ENCODE measurements at places on chromosomes 1 and 21.

GRCh38 chr1:64308866-64309265 is 105.4 kb downstream of the UBE2U start:
- H3K4me3 ChIP-seq: no peak overlapping the region
- peak overlapping the region; percentile 28 for H3K27ac ChIP-seq
- no peak for DNase-seq
- peaks cover 11% of the 10 kb centered on the region for H3K27me3 ChIP-seq

- no peaks in the 10 kb centered on the region for H3K27me3 ChIP-seq
- peak; percentile 12 for DNase-seq
- H3K27ac ChIP-seq: no peak overlapping the region
- peaks cover 62% of the 10 kb centered on the region for H3K36me3 ChIP-seq
- no peak overlapping the region for H3K4me3 ChIP-seq
- peaks cover 26% of the 10 kb centered on the region for H3K4me1 ChIP-seq
Measured at GRCh38 chr1:93874025-93874651, 4.9 kb downstream of the DNTTIP2 start.

GRCh38 chr1:56200896-56201295 is 378.5 kb downstream of the PLPP3 start:
- peaks cover 4% of the 10 kb centered on the region for H3K27me3 ChIP-seq
- no peak for DNase-seq
- H3K27ac ChIP-seq: no peak overlapping the region
- no peaks in the 10 kb centered on the region for H3K36me3 ChIP-seq

DNA sequence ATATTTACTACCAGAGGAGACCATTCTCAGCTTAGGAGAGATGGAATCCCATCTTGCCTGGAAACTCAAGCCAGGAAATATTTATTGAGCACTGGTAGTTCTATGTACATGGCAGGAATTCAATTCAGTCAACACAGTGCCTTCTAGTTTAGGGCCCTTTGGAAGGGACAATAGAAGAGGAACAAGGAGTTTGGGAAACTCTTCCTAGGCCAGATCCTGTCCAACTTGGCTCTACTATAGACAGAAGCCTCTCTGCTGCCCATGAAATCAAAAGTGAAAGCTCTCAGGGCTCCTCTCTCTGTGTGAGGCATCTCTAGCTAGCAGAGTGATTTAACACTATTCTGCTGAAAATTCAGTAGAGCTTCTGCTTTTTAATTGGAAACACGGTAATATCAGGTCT is 244.6 kb upstream of the MAP1LC3C start:
- H3K4me3 ChIP-seq: no peak overlapping the region
- peaks cover 6% of the 10 kb centered on the region for H3K27me3 ChIP-seq
- H3K4me1 ChIP-seq: no peaks in the 10 kb centered on the region
- no peak overlapping the region for H3K27ac ChIP-seq
- no peak for DNase-seq
- no peaks in the 10 kb centered on the region for H3K36me3 ChIP-seq

GRCh38 chr1:200364091-200364759 is 45.6 kb downstream of the ZNF281 start:
- no peaks in the 10 kb centered on the region for H3K27me3 ChIP-seq
- H3K27ac ChIP-seq: no peak overlapping the region

GRCh38 chr1:198333744-198334143 is 176.9 kb downstream of the NEK7 start:
- no peaks in the 10 kb centered on the region for H3K36me3 ChIP-seq
- no peak for DNase-seq
- H3K4me1 ChIP-seq: no peaks in the 10 kb centered on the region
- H3K4me3 ChIP-seq: no peak overlapping the region

GRCh38 chr1:178533121-178533946 is 20.4 kb downstream of the TEX35 start:
- H3K27ac ChIP-seq: no peak overlapping the region
- peaks cover 30% of the 10 kb centered on the region for H3K4me1 ChIP-seq
- H3K36me3 ChIP-seq: no peaks in the 10 kb centered on the region
- H3K27me3 ChIP-seq: no peaks in the 10 kb centered on the region
- DNase-seq: no peak

DNA sequence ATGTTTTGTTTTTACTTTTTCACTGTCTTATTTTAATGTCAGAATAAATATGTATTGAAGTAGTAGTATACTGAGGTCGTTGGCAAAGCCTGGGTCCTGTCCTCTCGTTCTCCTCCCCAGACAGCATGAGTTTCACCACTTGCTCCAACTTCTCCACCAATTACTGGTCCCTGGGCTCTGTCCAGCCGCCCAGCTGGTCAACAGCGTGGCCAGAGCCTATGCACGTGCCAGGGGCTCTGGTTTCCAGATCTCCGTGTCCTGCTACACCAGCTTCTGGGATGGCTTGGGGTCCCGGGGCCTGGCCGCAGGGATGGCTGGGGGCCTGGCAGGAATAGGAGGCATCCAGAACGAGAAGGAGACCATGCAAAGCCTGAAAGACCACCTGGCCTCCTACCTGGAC is 19.3 kb downstream of the PTPN14 start:
- no peak for DNase-seq
- H3K27ac ChIP-seq: no peak overlapping the region
- peaks cover 38% of the 10 kb centered on the region for H3K4me1 ChIP-seq
- no peak overlapping the region for H3K4me3 ChIP-seq

- H3K4me1 ChIP-seq: peaks cover 28% of the 10 kb centered on the region
- no peak overlapping the region for H3K4me3 ChIP-seq
- H3K27me3 ChIP-seq: no peaks in the 10 kb centered on the region
- H3K27ac ChIP-seq: peak overlapping the region; percentile 57
- H3K36me3 ChIP-seq: no peaks in the 10 kb centered on the region
- no peak for DNase-seq
Measured at GRCh38 chr1:116820369-116820768, 66.1 kb downstream of the CD2 start.

GRCh38 chr1:93753791-93754763 is 72.4 kb upstream of the BCAR3 start:
- no peak overlapping the region for H3K27ac ChIP-seq
- H3K4me1 ChIP-seq: peaks cover 20% of the 10 kb centered on the region
- DNase-seq: no peak
- H3K27me3 ChIP-seq: no peaks in the 10 kb centered on the region
- H3K4me3 ChIP-seq: no peak overlapping the region
- H3K36me3 ChIP-seq: no peaks in the 10 kb centered on the region

GRCh38 chr1:166915941-166916340 is 39.9 kb upstream of the TADA1 start:
- peaks cover 41% of the 10 kb centered on the region for H3K27me3 ChIP-seq
- peaks cover 4% of the 10 kb centered on the region for H3K4me1 ChIP-seq
- H3K4me3 ChIP-seq: no peak overlapping the region

- H3K36me3 ChIP-seq: no peaks in the 10 kb centered on the region
- H3K4me3 ChIP-seq: no peak overlapping the region
- no peaks in the 10 kb centered on the region for H3K27me3 ChIP-seq
- peaks cover 10% of the 10 kb centered on the region for H3K4me1 ChIP-seq
Measured at GRCh38 chr1:214717351-214717750, 114.4 kb downstream of the CENPF start.

GRCh38 chr21:45618287-45618686 is 25.2 kb upstream of the PCBP3 start:
- H3K27me3 ChIP-seq: peaks cover 18% of the 10 kb centered on the region
- H3K36me3 ChIP-seq: no peaks in the 10 kb centered on the region
- H3K4me1 ChIP-seq: peaks cover 68% of the 10 kb centered on the region
- no peak for DNase-seq
- no peak overlapping the region for H3K27ac ChIP-seq

- H3K27me3 ChIP-seq: peaks cover 13% of the 10 kb centered on the region
Measured at GRCh38 chr1:186670297-186671135, 9.7 kb downstream of the PTGS2 start.
